Sigmoid colon (tissue), 7 donors: ENCODE measurements at places on chromosomes 6 and 20. TPM values are rescaled to one million over a fixed set of nuclear protein-coding genes. Genes with fewer than 3 reads are reported as not detected.

Gene FABP7
- total RNA-seq, result not detected

Gene RSPH4A
- total RNA-seq, result under 0.01 TPM

Gene SNAP25
- 9.4 TPM for total RNA-seq

Gene PRDM13
- total RNA-seq, result not detected

- no peak for DNase-seq
Observed at GRCh38 chr6:153994811-153995210, 44.2 kb upstream of the OPRM1 start.

- DNase-seq, result no peak
Observed at GRCh38 chr6:9002833-9003232, 567.5 kb upstream of the SLC35B3 start.

DNA sequence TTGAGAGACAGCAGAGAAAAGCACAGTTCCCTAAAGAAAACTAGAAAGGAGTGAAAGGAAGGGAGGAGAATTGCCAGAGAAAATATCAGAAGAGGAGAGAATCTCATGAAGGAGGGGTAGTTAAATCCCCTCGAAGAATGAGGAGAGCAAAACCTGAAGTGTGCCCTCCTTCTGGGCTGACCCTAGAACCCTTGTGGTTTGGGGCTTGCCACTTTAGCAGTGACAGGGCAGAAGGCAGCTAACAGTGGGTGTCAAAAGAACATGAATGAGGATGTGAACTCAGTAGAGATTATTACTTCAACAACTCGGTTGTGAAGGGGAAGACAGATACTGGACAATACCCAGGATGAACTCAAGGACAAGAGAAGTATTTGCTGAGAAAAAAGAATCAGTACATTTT lies 73.6 kb downstream of the RALGAPA2 start:
- no peak for DNase-seq

GRCh38 chr6:33241968-33242367 lies 29.7 kb downstream of the VPS52 start:
- no peak for DNase-seq

Gene TRIM31
- 2.2 TPM for total RNA-seq

- peak; percentile 95 for DNase-seq
Observed at GRCh38 chr20:35171753-35172433, at the start of gene PROCR. PROCR (plus strand) TSS chr20:35172072; CDS start chr20:35172155, 83 bp downstream.

Gene ALDH8A1
- 2.5 TPM for total RNA-seq

Gene ZSCAN31
- total RNA-seq, result 41.7 TPM

DNA sequence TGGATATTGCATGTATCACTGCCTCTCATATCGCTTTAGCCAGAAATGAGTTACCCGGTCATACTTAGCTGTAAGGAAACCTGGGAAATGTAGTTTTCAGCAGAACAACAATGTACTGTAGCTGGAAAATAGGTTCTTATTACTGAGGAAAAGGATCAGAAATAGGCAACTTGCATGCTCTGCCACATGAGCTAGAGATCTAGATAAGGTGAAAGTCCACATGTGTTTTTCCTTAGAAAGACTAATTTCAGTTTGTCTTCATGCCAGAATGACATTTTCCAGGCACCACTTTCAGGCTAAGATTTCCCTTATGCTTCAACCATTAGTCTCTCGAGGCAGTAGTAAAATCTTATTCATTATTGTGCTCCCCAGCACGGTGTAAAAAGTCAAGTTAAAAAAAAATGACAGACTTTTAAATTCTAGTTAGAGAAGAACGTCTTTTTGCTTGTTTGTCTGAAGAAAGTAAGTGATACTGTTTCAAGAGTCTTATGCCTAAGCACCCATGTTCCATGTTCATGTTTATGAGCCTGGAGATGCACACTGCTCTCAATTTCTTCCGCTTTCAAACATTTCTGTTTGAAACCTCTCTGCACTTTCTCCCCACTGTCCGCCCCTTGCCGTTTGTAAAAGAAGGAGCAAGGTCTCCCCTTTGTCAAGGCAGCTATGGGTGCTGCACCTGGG lies 67.6 kb downstream of the ZNF831 start:
- no peak for DNase-seq

DNA sequence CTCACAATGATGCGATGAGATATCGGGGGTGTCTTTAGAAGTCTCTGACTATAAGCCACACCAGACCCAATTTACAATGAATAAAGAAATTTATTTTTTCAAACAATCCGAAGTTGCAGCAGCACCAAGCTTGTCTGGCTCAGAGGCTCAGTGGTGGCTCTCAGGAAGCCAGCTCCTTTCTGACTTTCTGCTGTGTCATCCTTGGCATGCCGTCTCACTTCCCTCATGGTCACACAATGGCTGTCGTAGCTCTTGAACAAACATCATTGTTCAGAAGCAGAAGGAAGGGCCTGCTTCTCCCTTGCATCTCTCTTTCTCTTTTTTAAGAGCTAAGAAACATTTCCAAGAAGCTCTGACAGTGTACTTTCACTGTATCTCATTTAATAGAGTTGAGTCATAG lies 299.0 kb downstream of the DOK5 start:
- DNase-seq, result no peak

Gene ENPP3
- 1.1 TPM for total RNA-seq

- DNase-seq, result peak; percentile 75
Observed at GRCh38 chr6:152552616-152553209, 84.4 kb downstream of the SYNE1 start.

DNA sequence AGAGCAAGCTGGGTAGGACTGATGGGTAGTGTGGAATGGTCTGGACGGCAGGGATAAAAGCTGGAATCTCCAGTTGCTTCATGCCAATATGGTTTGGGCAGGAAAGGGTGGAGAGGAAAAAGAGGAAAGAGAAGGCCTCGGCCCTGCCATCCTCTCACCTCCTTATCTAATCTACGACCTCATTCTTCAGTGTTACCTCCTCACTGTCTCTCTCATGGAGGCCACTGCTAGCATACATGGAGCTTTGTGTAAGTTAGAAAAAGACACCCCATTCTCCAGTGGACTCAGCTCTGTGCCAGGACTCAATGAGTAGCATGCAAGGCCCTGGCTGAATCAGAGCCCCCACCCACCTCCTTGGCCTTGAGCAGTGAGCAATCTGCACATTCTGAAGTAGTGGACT lies 6.1 kb upstream of the ARID1B start:
- no peak for DNase-seq

- peak; percentile 82 for DNase-seq
Observed at GRCh38 chr6:168377484-168377855, 57.9 kb upstream of the DACT2 start.

Gene AVP
- not detected for total RNA-seq

Gene GABRR1
- total RNA-seq, result not detected

Gene SFTA2
- total RNA-seq, result not detected

Gene PACRG
- total RNA-seq, result 6.9 TPM

Gene ENPP5
- total RNA-seq, result 0.55 TPM

- DNase-seq, result no peak
Observed at GRCh38 chr6:47810885-47811284, 29.1 kb downstream of the OPN5 start.

GRCh38 chr20:44019638-44020335 lies 105.1 kb downstream of the TOX2 start:
- no peak for DNase-seq

DNA sequence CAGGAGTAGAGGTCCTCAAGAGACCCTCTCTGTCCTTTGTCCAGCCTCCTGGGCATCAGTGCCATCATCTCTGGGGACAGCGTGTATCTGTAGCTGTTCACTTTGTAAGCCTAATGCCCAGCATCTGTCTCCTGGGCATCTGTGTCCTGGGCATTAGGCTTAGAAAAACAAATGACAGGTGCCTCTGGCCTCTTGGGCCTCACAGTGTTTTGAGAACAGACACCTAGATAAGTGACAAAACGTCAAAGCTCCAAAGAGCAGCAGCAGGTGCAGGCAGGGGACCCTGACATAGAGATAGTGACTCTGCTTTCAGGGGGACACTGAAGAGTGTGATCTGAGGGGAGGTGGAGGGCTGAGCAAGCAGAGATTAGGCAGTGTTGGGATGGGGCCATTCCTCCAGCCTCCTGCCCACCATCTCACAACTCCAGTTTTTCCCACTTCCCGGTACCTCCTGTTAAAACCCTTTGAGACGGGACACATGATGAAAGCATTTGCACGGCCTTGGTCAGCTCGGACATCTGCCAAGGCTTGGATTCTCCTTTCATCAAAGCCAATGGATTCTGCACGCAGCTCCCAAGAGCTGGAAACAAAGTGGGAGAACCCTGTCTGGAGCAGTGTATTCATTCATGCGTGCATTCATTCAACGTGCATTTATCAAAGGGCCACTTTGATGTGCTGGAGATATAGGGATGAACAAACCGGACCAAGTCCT lies 55.5 kb upstream of the CD93 start:
- peak; percentile 19 for DNase-seq

Gene DUSP15
- not detected for total RNA-seq

DNA sequence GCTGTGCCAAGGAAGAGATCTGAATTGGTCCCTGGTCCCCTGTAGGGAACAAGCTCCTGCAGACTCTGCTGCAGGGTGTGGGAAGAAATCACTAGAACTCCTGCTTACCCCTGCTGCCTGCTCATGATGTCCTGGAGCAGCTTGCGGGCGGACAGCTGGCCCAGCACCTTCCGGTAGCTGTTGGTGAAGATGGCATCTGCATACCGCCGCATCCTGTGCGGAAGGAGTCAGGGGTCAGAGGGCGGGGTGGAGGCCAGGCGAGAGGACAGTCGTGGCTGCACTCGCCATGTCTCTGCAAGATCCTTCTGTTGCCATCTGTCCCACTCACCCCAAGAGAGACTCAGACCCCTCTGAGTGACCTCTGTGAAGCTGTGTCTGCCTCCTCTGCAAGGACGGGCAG lies 5.3 kb downstream of the GHRH start:
- DNase-seq, result no peak

- no peak for DNase-seq
Observed at GRCh38 chr6:13049666-13050254, 278.6 kb downstream of the TBC1D7 start.

- no peak for DNase-seq
Observed at GRCh38 chr20:7392542-7393206, 547.6 kb downstream of the HAO1 start.

Gene ANKRD66
- total RNA-seq, result not detected

Gene TCF15
- total RNA-seq, result not detected

GRCh38 chr20:7090811-7091210 lies 323.3 kb downstream of the BMP2 start:
- DNase-seq, result no peak

GRCh38 chr20:37903317-37904007 lies 535 bp downstream of the VSTM2L start:
- no peak for DNase-seq

Gene EEF1A2
- 9.3 TPM for total RNA-seq

DNA sequence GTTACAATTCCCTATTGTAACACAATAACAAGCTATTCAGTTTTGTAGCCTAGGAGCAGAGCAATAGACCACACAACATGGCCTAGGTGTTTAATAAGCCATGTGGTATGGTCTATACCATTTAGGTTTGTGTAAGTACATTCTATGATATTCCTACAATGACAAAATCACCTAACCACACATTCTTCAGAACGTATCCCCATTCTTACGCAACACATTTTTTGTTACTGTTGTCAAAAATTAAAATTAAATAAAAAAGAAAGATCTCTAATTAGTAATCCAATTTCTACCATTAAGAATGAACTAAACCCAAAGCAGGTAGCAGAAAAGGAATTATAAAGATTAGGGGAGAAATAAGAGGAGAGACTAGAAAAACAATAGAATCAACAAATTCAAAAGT lies 44.0 kb downstream of the RANBP9 start:
- DNase-seq, result no peak

- no peak for DNase-seq
Observed at GRCh38 chr6:112016320-112016719, 37.6 kb upstream of the CCN6 start.

Gene PBOV1
- total RNA-seq, result not detected
